ENCODE measurements at places on chromosomes 2 and 18. TPM values are rescaled to one million over a fixed set of nuclear protein-coding genes. Genes with fewer than 3 reads are reported as not detected.

The CEP192 gene
- 30.9 TPM for total RNA-seq

The PDCL3 gene
- total RNA-seq, result 37.1 TPM

The IFIH1 gene
- 6.6 TPM for total RNA-seq

The TTN gene
- 12.2 TPM for total RNA-seq

GRCh38 chr2:218244204-218244603 lies 16.6 kb upstream of the GPBAR1 start:
- H3K27ac ChIP-seq, result no peak overlapping the region
- H3K36me3 ChIP-seq, result peaks cover 29% of the 10 kb centered on the region
- H3K27me3 ChIP-seq, result no peaks in the 10 kb centered on the region
- DNase-seq, result no peak
- H3K4me3 ChIP-seq, result no peak overlapping the region

- no peak for DNase-seq
- peaks cover 8% of the 10 kb centered on the region for H3K4me1 ChIP-seq
- no peak overlapping the region for H3K4me3 ChIP-seq
- H3K27me3 ChIP-seq, result no peaks in the 10 kb centered on the region
- peaks cover 2% of the 10 kb centered on the region for H3K36me3 ChIP-seq
These were observed 3.8 kb downstream of the PROM2 start for GRCh38 chr2:95278051-95278471.

DNA sequence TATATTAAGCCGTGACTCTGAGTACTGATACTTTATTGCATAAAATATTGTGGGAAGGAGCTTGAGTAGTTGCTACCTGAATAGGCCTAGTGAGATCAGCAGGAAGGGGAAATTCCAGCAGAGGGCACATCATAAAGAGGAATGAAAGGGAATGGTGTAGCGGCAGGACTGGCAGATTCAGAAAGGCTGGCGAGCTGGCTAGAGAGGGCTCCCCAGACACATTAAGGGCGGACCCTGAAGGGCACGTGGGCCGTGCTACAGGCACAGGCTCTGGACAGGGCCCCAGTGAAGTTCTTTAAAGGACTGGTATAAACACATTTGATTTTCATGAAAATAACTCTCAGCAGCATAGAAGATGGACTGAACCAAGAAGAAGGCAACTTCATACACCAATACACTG lies 43.0 kb downstream of the PTPN2 start:
- no peak for DNase-seq
- H3K36me3 ChIP-seq, result peaks cover 3% of the 10 kb centered on the region
- no peak overlapping the region for H3K4me3 ChIP-seq
- H3K27me3 ChIP-seq, result no peaks in the 10 kb centered on the region
- H3K4me1 ChIP-seq, result peaks cover 9% of the 10 kb centered on the region

GRCh38 chr2:131049150-131049718 lies 44.0 kb downstream of the FAM168B start:
- DNase-seq, result no peak
- H3K27ac ChIP-seq, result no peak overlapping the region
- H3K4me3 ChIP-seq, result no peak overlapping the region
- H3K27me3 ChIP-seq, result no peaks in the 10 kb centered on the region
- peaks cover 29% of the 10 kb centered on the region for H3K36me3 ChIP-seq
- H3K4me1 ChIP-seq, result no peaks in the 10 kb centered on the region

DNA sequence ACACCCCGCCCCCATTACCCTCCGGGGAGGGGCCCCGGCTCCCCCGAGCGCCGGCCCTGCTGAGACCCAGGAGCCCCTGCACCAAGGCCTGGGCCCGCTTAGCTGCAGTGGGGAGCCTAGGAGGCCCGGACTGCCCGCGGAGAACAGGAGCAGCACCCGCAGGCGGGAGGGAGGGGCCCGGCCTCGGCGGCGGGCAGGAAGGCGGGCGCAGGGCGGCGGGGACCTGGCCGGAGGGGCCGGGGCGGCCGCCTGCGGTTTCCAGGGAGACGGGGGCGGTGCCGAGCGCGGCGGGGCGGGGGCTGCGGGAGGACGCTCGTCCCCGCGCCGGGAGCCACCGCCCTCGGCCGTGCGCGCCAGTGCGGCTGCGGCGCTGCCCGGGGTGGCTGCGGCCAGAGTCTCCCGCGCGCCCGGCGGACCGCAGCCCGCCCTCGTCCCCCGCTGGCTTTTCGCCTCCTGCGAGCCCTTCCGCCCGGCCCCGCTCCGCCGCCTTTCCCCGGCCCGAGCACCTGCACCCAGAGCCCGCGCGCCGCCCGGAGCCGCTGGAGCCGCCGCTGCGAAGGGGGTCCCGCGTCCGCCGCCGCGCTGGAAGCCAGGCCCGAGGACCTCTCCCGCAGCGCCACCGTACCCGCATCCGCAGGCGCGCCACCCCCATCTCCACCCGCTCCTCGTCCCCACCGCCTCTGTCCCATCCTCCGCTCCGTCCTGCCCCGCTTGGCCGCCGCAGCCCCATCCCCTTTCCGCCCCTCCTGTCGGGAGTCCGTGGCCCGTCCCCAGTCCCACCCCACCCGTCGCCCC lies 17.2 kb downstream of the GPC1 start:
- DNase-seq, result peak; percentile 69
- peaks cover 4% of the 10 kb centered on the region for H3K27me3 ChIP-seq

GRCh38 chr2:119409506-119409905 lies 22.1 kb upstream of the TMEM37 start:
- no peaks in the 10 kb centered on the region for H3K27me3 ChIP-seq
- H3K27ac ChIP-seq, result no peak overlapping the region
- DNase-seq, result no peak
- no peak overlapping the region for H3K4me3 ChIP-seq
- H3K36me3 ChIP-seq, result peaks cover 2% of the 10 kb centered on the region
- peaks cover 8% of the 10 kb centered on the region for H3K4me1 ChIP-seq

The DSG2 gene
- 119 TPM for total RNA-seq
